A549 treated with AZD2906 at 1 μM for 4 hours (cell line): ENCODE measurements at places on chromosomes 7 and 10. TPM values are rescaled to one million over a fixed set of nuclear protein-coding genes. Genes with fewer than 3 reads are reported as not detected.

The TFPI2 gene
- 208 to 310 TPM (median 225 TPM) in 5 replicates for total RNA-seq

The CPA2 gene
- total RNA-seq, result 0.05 to 0.33 TPM (median 0.11 TPM) in 3 of 5 replicates, not detected in the others

The MOGAT3 gene
- not detected in 5 replicates for total RNA-seq

The AGMO gene
- 0.77 to 1.3 TPM (median 1.2 TPM) in 5 replicates for total RNA-seq

The PON1 gene
- 0.52 to 1.6 TPM (median 0.97 TPM) in 5 replicates for total RNA-seq

The CYP3A5 gene
- total RNA-seq, result 1.1 to 1.9 TPM (median 1.4 TPM) in 5 replicates

The OR6B1 gene
- not detected in 5 replicates for total RNA-seq

The INHBA gene
- total RNA-seq, result 0.23 to 0.66 TPM (median 0.41 TPM) in 5 replicates

The TMEM229A gene
- total RNA-seq, result not detected in 5 replicates

The CYP3A4 gene
- 0.06 to 0.10 TPM (median 0.10 TPM) in 4 of 5 replicates, not detected in the other for total RNA-seq
